ENCODE measurements at places on chromosomes 16 and 17. TPM values are rescaled to one million over a fixed set of nuclear protein-coding genes. Genes with fewer than 3 reads are reported as not detected.

DNA sequence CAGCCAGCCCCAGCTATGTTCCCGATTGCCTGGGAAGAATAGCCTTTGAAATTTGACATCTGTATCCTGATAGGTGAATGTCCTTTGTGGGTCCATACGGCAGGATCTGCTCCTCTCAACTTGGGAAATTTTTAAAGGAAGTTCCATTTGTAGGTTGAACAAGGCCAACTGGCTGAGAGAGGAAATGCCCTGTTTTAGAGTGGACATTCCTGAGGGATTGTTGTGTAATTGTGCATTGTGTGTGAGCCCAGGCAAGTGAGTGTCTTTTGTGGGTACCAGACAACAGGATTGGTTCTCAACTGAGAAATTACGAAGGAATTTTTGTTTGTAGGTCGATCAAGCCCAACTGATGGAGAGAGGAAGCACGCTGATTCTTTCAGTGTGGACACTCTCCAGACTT, 2.6 kb upstream of the CPHXL2 start:
- DNase-seq = no peak

- DNase-seq = no peak
Observed at GRCh38 chr16:68252383-68252782, 7.2 kb downstream of the PLA2G15 start.

GRCh38 chr16:27102701-27103575, 36.2 kb downstream of the C16orf82 start:
- no peak for DNase-seq

The RPL38 gene
- polyA plus RNA-seq = 2,560 TPM

The CCL2 gene
- polyA plus RNA-seq = not detected

- no peak for DNase-seq
Observed at GRCh38 chr17:47731396-47731795, 1.6 kb upstream of the TBX21 start.

GRCh38 chr16:83842291-83842690, 34.5 kb downstream of the HSBP1 start:
- no peak for DNase-seq

Data from GM12878 (cell line).